Caco-2 (cell line): ENCODE measurements at places on chromosomes 4 and X. TPM values are rescaled to one million over a fixed set of nuclear protein-coding genes. Genes with fewer than 3 reads are reported as not detected.

- no peaks in the 10 kb centered on the region for H3K27me3 ChIP-seq
- H3K4me1 ChIP-seq, result peaks cover 5% of the 10 kb centered on the region; the same call in 1 of the 2 replicates
- no peak for DNase-seq
- no peaks in the 10 kb centered on the region for H3K36me3 ChIP-seq
- no peak overlapping the region for H3K4me3 ChIP-seq
- no peak overlapping the region for H3K27ac ChIP-seq
These were observed 287.8 kb upstream of the GK2 start for GRCh38 chr4:79695848-79696247.

- no peaks in the 10 kb centered on the region for H3K4me1 ChIP-seq
- DNase-seq, result no peak
- H3K36me3 ChIP-seq, result no peaks in the 10 kb centered on the region
- H3K27me3 ChIP-seq, result no peaks in the 10 kb centered on the region
- no peak overlapping the region for H3K27ac ChIP-seq
These were observed 384.6 kb downstream of the DTHD1 start for GRCh38 chr4:36665985-36666527.

GRCh38 chrX:13843150-13843721, 26.3 kb upstream of the GPM6B start:
- no peak overlapping the region for H3K27ac ChIP-seq
- no peak for DNase-seq
- H3K36me3 ChIP-seq, result no peaks in the 10 kb centered on the region
- H3K27me3 ChIP-seq, result no peaks in the 10 kb centered on the region
- H3K4me1 ChIP-seq, result no peaks in the 10 kb centered on the region

DNA sequence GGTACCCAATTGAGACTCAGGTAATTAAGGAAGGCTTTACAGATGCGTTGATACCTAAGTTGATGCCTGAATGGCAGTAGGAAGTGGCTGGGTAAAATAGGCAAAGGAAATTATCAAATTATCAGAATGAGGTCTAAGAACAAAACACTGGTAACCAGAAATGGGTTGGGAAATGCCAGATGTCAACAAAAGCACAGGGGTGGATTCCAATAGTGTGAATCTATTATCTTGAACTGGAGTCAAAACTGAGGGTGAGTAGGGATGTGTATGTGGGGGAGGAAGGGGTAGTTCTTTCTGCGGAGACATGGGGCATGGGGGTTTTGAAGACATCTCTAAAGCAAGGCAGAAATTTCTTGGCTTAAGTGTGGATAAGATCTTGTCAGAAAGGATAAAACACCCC, 16.0 kb upstream of the SEPTIN6 start:
- no peaks in the 10 kb centered on the region for H3K27me3 ChIP-seq
- H3K27ac ChIP-seq, result no peak overlapping the region
- H3K4me3 ChIP-seq, result no peak overlapping the region
- no peaks in the 10 kb centered on the region for H3K36me3 ChIP-seq

DNA sequence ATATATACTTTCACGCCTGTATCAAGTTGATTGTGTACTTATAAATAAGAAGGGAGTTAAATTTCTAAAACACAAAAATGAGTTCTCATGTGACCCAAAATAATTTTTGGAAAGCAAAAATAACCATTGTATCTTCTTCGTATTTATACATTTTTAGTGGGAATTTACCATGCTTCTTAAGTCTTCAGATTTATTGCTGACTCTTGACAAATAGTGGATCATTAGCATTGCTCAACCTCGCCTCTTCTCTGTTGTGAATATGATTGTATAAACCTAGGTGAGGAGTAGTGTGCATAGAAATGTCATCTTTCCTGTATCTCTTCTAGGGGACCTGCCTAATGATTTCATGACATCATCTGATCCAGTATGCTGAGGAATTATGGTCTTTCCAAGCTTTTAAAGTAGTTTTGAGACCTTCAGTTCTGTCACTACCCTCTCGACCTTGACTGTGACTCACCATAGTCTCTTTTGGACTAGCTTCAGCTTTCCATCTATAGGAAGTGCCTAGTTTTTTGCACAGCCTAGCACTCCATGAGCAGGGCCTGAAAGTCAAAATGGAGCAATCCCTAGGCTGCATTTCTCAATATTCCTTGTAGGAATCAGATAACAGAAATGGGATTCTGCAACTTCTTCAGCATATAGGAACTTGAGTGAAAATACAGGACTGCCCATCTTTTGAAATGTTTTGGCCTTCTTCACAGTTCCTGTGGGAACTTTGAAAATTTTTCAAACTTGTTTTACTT, 157.6 kb downstream of the ARX start:
- DNase-seq, result no peak
- no peak overlapping the region for H3K27ac ChIP-seq
- no peaks in the 10 kb centered on the region for H3K4me1 ChIP-seq
- no peaks in the 10 kb centered on the region for H3K27me3 ChIP-seq
- H3K36me3 ChIP-seq, result no peaks in the 10 kb centered on the region

- peaks cover 63% of the 10 kb centered on the region for H3K4me1 ChIP-seq
- no peaks in the 10 kb centered on the region for H3K27me3 ChIP-seq
- DNase-seq, result no peak
- peak overlapping the region; percentile 53 for H3K27ac ChIP-seq
- H3K4me3 ChIP-seq, result no peak overlapping the region
- no peaks in the 10 kb centered on the region for H3K36me3 ChIP-seq
These were observed 100.2 kb downstream of the PDLIM5 start for GRCh38 chr4:94551643-94552564.

GRCh38 chr4:100187781-100188180, 2.5 kb downstream of the DDIT4L start:
- DNase-seq, result no peak
- H3K27ac ChIP-seq, result no peak overlapping the region
- no peaks in the 10 kb centered on the region for H3K4me1 ChIP-seq
- H3K36me3 ChIP-seq, result no peaks in the 10 kb centered on the region
- no peaks in the 10 kb centered on the region for H3K27me3 ChIP-seq

DNA sequence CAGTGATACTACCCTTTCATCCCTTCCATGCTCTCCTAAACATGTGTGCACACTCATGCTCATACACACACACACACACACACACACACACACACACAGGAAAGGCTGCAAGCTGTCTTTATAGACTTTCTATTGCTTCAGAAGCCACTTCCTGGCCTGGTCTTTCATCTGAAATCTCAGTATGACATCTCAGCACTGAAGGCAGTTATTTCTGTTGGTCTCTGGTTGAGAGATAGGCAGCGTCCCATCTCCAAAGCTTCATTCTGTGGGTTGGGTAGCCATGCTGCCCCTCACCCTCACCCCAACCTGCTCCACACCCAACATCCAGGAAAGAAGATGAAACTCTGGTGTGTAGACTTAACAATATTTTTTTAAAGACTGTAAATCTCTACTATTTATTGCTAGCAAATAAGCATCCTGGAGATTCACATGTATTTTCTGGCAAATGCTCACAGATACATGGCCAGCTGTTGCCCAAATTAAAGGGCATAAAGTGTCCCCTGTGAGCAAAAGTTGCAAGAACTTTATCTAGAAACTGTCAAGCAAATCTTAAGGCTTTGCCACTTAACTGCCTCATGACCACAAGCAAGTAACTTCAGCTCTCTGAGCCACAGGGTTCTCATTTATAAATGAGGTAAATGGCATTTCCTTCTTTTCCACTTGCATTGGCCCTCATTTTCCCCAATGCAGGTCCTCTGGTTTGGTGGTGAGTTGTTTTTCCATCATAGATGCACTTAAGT, 189.8 kb upstream of the AFF2 start:
- no peaks in the 10 kb centered on the region for H3K36me3 ChIP-seq
- H3K4me3 ChIP-seq, result no peak overlapping the region
- H3K27me3 ChIP-seq, result no peaks in the 10 kb centered on the region
- no peak overlapping the region for H3K27ac ChIP-seq
- no peak for DNase-seq

- no peak for DNase-seq
- no peak overlapping the region for H3K4me3 ChIP-seq
- H3K36me3 ChIP-seq, result no peaks in the 10 kb centered on the region
- no peaks in the 10 kb centered on the region for H3K4me1 ChIP-seq
These were observed 13.8 kb downstream of the FHDC1 start for GRCh38 chr4:152949930-152950329.

DNA sequence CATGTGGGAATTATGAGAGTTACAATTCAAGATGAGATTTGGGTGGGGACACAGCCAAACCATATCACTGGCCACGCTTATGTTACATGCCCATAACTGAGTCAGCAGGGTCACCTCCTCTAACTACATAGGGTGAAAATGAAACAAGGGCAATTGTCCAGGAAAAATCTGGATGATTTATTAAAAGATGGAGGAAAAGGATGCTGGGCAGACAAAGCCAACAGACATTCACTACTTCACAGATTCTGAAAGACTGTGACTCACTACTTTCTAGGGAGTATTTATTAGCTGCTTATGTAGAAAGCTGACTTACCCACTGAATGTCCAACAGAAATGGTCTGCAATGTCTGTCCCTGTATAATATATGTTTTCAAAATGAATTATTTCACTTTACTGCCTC, 72.4 kb downstream of the APBB2 start:
- H3K27ac ChIP-seq, result peak overlapping the region; percentile 39
- no peaks in the 10 kb centered on the region for H3K27me3 ChIP-seq
- peaks cover 42% of the 10 kb centered on the region for H3K4me1 ChIP-seq
- H3K4me3 ChIP-seq, result no peak overlapping the region

DNA sequence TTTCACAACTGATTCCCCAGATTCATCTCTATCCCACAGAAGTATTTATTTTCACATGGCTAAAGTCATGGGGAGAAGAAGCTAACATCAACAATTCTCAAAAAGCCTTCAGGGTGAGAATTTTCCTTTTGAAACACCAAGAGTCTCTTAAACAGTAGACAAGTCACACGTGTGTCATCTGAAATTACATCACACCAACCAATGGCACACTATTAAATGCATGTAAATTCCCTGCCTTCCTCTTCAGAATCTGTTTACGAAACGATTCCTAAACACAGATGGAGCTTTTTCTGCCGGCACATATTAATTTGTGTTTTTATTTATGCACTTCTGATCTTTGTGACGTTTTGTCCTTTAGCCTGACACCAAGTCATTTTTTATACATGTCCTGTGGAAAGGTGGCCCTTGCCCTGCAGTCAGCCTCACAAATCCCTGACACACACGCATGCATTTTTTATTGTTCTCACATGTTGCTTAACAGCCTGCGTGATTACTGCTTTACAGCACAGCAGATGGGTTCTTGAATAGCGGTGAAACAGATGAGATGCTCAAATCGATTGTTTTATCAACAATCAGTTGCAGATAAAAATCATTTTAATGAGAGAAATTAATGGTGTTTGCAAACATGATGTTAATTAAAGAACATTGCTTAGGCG, 735.9 kb upstream of the TENM3 start:
- DNase-seq, result no peak
- H3K4me1 ChIP-seq, result no peaks in the 10 kb centered on the region
- H3K4me3 ChIP-seq, result no peak overlapping the region
- H3K27me3 ChIP-seq, result peaks cover 1% of the 10 kb centered on the region
- H3K36me3 ChIP-seq, result no peaks in the 10 kb centered on the region

DNA sequence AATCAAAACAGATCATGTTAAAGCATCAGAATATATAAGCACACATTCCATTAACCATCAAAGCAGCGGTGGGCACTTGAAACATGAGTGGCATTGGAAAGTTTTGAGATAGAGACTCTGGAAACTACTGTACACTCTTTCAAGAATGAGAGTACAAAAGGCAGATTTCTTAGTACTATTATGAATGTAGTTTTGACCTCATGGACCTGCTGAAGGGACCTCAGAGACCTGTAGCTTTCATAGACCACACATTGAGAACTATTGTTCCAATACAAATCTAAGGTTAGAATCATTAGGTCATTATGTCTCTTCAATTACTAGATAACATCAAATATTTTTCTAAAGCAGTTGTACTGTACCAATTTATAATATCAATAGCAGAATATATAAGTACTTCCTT, 283.6 kb downstream of the RPA4 start:
- H3K4me1 ChIP-seq, result no peaks in the 10 kb centered on the region
- no peak overlapping the region for H3K4me3 ChIP-seq
- H3K27ac ChIP-seq, result no peak overlapping the region
- H3K36me3 ChIP-seq, result no peaks in the 10 kb centered on the region
- DNase-seq, result no peak
- no peaks in the 10 kb centered on the region for H3K27me3 ChIP-seq

DNA sequence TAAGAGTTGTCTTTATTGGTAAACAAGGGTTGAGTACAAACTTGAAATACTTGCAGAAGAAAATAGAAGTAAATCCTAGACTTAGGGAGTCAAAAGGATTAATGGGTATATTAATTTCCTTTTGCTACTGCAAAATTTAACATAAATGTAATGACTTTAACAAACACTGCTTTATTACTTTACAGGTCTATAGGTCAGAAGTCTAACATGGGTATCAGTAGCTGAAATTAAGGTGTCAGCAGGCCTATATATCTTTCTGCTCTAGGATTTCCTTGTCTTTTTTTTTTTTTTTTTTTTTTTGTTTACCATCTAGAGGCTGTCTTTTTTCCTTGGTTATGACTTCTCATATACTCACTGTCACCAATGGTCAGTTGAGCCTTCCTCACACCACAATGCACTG, 220.4 kb downstream of the GRID2 start:
- no peaks in the 10 kb centered on the region for H3K4me1 ChIP-seq
- H3K4me3 ChIP-seq, result no peak overlapping the region
- DNase-seq, result no peak

- H3K36me3 ChIP-seq, result no peaks in the 10 kb centered on the region
- H3K27ac ChIP-seq, result no peak overlapping the region
- H3K4me3 ChIP-seq, result no peak overlapping the region
- no peak for DNase-seq
These were observed 188.3 kb downstream of the RASL11B start for GRCh38 chr4:53050361-53050774.

DNA sequence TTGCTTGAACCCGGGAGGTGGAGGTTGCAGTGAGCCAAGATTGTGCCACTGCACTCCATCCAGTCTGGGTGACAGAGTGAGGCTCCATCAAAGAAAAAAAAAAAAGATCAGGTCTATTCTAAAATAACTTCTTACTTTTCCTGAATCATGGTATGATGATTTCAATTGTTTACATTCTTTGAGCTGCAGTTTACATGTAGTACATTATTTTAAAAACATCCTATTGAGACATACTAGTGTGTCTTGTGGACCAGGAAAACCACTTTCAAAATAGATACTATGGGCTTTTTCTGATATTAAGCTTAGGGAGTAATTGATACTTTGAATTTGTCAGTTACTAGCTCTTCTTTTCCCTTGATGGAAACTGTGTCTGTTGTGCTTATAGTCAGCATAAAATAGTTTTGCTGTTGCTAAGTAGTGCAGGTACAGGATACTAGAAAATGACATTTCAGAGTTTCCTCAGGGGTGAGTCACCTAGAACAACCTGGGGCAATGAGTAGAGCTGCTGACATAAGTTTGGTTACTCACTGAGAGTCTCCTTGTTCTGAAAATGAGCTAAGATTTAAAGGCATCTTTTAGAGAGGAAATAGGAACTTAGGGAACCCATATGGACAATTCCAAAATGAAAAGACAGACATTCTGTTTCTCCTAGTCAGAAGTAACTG, 53.2 kb upstream of the C4orf54 start:
- H3K36me3 ChIP-seq, result no peaks in the 10 kb centered on the region
- H3K27me3 ChIP-seq, result no peaks in the 10 kb centered on the region
- no peak overlapping the region for H3K4me3 ChIP-seq

Gene TMPRSS11A
- total RNA-seq, result not detected in 2 replicates

Gene RHOH
- total RNA-seq, result not detected in 2 replicates

Gene ATP7A
- 3.1 and 3.6 TPM in 2 replicates for total RNA-seq

Gene DUSP21
- total RNA-seq, result not detected in 2 replicates

Gene PDE5A
- total RNA-seq, result 7.9 and 10.8 TPM in 2 replicates

Gene GSX2
- not detected in 2 replicates for total RNA-seq

Gene BST1
- 0.41 and 0.72 TPM in 2 replicates for total RNA-seq

Gene ARHGAP24
- total RNA-seq, result 2.5 and 2.8 TPM in 2 replicates
